ENCODE measurements at places on chromosomes 16 and 17.

GRCh38 chr16:85952811-85953210 is 53.8 kb downstream of the IRF8 start:
- DNase-seq: no peak

- no peak for DNase-seq
Measured at GRCh38 chr17:70763018-70763417, 593.7 kb downstream of the KCNJ2 start.

- no peak for DNase-seq
Measured at GRCh38 chr17:44257815-44258760, 9.8 kb downstream of the SLC4A1 start.

GRCh38 chr17:59292174-59292523 is 39.3 kb upstream of the YPEL2 start:
- DNase-seq: no peak

DNA sequence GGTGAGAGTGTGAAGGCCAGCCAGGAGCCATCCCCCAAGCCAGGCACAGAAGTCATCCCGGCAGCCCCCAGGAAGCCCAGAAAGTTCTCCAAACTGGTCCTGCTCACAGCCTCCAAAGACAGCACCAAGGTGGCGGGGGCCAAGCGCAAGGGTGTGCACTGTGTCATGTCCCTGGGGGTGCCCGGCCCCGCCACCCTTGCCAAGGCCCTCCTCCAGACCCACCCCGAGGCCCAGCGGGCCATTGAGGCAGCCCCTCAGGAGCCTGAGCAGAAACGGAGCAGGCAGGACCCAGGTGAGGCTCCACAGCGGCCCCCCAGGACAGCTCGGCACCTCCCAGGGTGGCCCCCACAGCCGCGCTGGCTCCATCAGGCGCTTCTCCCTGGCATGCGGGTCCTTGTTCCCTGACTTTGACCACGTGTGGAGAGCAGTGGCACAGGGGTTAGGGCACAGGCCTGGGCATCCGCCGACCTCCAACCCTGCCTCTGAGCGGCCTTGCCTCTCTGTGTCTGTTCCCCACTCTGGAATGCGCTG is 13.5 kb downstream of the FLYWCH2 start:
- no peak for DNase-seq

DNA sequence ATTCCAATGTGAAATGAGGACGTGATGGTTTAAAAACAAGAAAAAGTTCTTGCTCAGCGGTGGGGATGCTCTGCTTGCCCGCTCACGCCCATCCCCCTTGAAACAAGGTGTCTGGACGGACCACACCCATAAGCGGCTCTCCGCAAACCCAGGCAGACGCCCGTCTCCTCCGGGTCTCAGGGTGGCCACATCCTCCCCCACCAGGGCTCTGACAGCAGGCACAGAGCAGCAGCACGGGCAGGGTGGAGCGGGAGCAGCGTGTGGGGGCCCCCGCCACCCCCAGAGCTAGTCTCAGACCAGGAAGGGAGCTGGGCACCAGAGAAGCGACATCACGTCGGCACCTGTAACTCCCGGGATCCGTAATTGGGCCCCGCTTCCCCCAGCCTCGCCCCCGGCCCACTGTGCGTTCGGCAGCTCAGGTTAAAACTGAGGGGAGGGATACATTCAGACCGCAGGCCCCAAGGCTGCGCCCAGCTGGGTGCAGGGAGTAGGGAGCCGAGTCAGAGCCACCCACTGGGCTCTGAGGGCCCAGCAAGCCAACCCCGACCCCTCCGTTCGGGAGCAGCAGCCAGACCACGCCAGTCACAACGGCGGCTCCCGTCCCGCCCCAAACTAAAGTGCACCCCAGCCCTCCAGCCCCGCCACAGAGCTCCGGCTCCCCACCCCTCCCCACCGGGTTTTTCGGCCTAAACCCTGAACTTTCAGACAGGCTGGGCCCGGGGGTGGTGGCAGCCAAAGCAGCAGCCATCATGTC is 22.0 kb downstream of the CLUH start:
- no peak for DNase-seq

DNA sequence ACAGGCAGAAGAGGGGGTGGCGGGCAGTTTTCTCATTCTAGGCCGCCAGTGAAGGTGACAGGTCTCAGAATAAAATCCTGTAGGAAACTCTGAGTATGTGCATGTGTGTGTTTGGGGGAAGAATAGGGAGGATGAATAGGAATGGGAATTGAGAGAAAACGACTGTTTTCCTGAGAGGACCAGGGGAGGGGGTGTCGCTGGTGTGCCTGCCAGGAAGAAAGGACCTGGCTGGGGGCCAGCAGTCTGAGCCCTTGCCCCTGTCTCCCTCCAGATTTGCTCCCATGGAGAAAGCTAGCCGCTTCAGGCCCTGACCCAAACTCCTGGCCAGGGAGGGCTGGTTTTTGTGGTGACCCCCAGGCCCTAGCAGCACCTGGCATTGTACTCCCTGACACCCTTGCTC is 14.4 kb downstream of the C17orf50 start:
- DNase-seq: no peak

DNA sequence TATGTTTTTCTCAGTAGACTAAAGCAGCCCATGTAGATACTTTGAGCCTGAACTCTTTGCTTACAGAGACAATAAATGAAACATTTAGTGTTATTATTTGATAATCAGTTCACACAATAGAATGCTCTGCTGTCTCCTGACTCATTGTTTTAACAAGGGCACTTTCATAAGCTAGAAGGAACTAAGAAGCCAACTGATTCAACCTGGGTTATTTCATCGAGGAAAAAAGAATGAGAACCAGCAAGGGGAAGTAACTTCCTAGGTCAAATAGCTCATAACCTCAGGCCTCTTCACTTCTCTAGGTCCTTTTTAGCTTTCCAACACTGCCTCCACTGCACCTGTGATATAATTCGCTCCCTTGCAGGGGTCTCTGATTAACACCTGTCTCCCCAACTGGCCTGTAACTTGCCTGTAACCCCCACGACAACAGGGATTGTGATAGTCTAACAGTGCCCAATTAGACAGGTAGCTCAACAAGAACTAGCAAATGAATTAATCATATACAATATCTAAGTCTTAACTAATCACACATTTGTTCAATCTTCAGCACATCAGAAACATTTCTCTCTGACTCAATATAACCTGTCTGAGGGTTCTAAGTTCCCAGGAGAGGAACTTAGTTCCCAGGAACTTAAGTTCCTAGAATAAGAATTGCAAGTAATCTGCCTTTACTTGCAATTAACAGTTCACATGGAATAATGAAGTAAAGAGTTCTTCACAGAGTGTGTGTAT is 34.8 kb downstream of the RFFL start:
- no peak for DNase-seq

DNA sequence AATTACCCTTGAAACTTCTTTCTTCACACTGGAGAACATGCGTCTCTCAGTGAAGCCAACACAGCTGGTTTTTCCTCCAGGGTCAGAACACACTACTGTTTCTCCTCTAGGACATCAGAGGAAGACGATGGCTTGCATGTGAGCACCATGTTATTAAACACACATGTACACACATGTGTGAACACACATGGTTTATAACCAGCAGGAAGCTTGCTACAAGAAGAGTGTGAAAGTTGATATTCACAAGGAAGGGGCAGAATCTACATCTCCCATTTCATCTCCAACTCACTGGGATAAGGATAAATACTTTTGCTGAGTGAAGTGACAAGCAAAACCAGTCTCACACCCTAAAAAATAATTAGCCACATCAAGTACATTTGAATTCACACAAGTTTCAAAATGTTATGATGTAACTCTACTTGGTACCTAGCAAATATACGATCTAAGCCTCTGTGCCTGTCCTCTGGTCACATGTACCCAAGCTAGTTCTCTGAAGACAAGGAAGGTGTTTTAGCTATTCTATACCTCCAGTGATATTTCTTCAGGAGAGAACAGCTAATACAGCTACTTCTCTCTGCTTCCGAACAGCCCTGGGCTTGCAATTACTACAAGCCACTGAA is 127.7 kb downstream of the PARN start:
- no peak for DNase-seq

DNA sequence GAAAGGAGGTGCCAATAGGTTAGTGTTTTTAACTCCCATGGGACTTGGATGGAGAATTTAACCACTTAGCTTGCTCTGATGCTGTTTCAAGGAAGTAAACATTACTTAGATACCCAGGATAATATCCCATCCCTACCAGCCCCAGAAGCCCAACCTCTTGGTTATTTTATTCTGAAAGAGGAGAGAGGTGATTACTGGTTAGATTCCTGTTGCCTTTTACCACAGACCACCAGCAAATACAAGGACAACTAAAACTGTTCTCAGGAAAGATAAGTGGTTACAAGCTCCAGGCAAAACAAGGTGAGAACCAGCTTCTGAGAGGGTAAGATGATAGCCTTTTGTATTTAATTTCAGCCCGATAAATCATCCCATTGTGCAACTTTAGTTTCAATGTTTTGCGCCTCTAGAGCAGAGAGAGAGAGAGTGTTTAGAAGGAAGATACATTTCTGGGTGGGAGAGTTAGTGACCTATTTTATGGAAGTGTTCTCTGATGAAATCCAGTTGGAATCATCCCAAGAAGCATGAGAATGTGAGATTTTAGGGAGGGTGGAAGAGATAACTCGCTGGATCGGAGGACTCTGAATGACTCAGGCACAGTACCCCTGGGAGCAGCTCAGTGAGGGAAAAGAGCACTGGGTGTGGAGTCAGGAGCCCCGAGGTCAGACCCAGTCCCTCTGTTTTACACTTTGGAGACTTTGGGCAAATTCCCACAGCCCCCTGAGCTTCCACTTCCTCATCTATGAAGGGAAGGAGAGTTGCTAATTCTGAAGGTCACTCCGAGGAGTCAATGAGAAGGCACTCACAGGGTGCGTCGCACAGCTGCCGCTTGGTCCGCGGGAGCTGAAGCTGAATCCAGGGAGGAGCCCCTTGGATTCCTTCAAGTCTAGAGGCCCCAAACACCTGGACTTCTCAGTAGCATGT is 12.1 kb downstream of the GLP2R start:
- peak; percentile 87 for DNase-seq

All from fibroblast of skin of abdomen (primary cell).